Stimulated activated CD8-positive, alpha-beta memory T cell treated with anti-CD3 and anti-CD28 coated beads, Interleukin-2, amount 100 ng/mL, for 48 hours (primary cell): ENCODE measurements at places on chromosomes 3 and 15.

DNA sequence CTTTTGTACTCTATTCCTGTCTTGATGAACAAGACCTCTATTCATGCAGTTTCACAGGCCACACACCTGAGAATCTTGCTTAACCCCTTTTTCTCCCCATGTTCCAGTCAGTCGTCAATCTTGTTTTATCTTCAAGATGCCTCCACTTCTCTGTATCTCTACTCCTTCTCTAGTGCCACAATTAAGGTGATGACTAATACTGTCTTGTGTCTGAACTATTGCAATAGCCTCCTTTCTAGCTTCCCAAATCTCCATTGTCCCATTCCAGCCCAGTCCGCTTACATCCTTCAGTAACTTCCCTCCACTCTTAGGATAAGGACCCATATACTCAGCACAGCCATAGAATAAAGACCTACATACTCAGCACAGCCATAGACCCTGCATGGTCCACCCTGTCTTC lies 24.7 kb downstream of the CHST14 start:
- no peak for DNase-seq

GRCh38 chr3:128413413-128414205 lies 53.1 kb downstream of the DNAJB8 start:
- DNase-seq, result no peak

GRCh38 chr15:25886498-25887140 lies 23.5 kb upstream of the ATP10A start:
- DNase-seq, result no peak

- DNase-seq, result no peak
Observed at GRCh38 chr15:93417631-93418030, 328.6 kb upstream of the RGMA start.

DNA sequence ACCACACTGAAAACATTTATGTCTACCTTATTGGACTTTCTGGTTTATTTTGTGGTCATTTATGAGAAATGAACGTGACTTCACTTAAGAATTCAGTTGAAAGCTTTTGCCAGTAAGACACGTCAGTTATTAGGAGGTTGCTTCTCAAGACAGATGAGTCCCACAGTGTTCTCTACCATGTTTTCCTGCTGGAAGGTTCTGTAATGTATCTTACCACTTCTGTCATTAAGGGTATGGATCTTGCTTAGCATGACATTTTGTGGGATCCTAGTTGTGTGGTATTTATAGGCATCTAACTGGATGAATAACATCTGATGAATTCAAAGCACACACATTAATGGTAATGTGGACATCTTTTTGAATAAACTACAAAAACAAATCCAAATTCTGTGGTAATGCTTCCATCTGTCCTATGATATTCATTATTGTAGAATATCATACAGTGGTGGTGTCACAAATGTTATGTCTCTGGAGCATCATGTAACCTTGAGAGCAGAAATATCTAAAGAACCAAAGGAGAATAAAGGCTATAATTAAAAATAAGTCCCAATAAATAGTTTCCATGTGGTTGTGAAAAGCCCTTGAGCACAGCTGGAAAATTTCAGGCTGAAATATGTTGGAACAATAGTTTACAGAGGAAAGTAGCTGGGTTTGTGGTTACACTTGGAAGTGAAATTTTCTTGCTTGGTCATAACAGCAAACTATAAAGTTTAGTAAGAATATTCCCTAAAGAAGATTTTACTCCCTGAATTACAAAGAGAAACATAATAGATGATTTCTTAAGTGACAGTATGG lies 61.5 kb downstream of the C3orf38 start:
- DNase-seq, result no peak

GRCh38 chr3:126258670-126259069 lies 78.3 kb upstream of the ALDH1L1 start:
- DNase-seq, result no peak

GRCh38 chr3:154244644-154245043 lies 79.6 kb downstream of the DHX36 start:
- DNase-seq, result no peak

- no peak for DNase-seq
Observed at GRCh38 chr15:92101708-92102394, 248.3 kb downstream of the SLCO3A1 start.

GRCh38 chr15:92921215-92922131 lies 21.3 kb downstream of the CHD2 start:
- no peak for DNase-seq

GRCh38 chr3:98058244-98058960 lies 23.3 kb upstream of the GABRR3 start:
- no peak for DNase-seq

- no peak for DNase-seq
Observed at GRCh38 chr3:11713171-11713570, 69.5 kb upstream of the VGLL4 start.

DNA sequence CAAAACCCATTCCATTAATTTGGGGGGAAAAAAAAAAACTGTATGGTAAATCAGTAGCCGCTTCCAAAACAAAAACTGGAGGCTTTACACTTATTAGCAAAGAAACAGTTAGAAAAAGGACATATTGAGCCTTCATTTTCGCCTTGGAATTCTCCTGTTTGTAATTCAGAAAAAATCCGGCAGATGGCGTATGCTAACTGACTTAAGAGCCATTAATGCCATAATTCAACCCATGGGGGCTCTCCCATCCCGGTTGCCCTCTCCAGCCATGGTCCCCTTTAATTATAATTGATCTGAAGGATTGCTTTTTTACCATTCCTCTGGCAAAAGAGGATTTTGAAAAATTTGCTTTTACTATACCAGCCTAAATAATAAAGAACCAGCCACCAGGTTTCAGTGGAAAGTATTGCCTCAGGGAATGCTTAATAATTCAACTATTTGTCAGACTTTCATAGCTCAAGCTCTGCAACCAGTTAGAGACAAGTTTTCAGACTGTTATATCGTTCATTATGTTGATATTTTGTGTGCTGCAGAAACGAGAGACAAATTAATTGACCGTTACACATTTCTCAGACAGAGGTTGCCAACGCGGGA lies 9.4 kb upstream of the RPL24 start:
- no peak for DNase-seq

- no peak for DNase-seq
Observed at GRCh38 chr15:27480141-27480530, 509.2 kb downstream of the GABRG3 start.

DNA sequence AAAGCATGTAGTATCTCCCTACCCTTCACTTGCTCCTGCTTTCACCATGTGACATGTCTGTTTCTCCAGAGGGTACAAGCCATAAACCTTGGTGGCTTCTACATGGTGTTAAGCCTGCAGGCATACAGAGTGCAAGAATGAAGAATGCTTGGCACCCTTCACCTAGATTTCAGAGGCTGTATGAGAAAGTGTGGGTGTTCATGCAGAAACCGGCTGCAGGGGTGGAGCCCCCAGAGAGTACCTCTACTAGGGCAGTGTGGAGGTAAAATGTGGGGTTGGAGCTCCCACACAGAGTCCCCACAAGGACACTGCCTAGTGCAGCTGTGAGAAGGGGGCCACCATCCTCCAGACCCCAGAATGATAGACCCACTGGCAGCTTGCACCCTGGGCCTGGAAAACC lies 32.2 kb downstream of the SLC15A2 start:
- DNase-seq, result no peak
